ENCODE measurements at places on chromosomes 5 and 9.

GRCh38 chr9:72217306-72217842 lies 68.1 kb downstream of the GDA start:
- no peak for DNase-seq

DNA sequence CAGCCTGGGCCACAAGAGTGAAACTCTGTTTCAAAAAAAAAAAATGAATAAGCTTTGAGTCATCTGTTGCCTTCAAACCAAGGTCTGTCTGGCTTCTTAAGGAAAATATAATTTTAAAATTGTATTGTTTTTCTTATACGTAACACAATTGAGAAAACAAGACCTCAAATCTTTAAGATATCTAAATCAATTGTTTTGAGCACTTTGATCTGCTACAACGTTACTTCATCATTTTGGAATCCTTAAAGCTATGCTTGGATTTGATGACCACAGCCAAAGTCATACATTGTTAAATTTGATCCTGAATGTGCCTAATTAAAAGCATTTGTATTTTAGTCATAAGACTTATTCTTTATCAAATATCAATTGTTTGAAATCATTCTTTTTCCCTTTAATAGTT lies 37.7 kb upstream of the VCAN start:
- DNase-seq: no peak

- no peak for DNase-seq
These were observed 172.2 kb downstream of the ZSWIM6 start for GRCh38 chr5:61504143-61504770.

DNA sequence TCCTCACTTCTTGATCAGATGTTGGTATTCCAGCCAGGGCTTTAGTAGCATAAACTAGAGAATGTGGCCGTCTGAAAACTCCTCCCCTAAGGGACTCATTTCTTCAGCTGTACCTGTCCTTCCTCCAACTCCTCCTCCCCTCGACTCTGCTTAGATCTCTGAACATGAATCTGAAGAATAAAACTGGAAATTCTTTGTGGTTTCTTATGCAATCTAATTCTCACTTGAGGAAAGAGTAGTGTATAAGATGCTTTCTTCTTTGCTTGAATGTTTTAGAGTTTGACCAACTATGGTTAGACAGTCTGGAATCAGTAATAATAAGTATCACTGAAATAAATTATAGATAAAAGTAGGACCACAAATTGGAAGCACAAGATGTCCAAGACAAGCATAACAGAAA lies 128.5 kb downstream of the LRRC70 start:
- DNase-seq: no peak

DNA sequence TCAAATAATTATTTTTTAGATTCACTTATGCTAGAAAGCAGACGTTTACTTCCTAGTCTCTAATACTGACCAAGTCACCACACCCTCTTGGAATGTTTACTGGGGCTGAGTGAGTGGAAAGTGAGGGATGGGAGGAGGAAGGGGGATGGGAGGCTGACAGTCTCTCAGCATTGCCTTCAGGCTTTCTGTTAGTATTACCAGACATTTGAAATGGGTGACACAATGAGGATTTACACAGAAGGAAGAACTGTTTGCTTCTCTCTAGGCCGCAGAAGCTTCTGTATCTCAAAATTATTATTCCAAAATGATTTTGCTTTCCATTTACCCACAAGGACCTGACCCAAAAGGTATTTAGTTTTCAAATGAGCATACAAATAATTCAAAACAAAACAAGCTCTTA lies 232.8 kb upstream of the ZNF608 start:
- no peak for DNase-seq

DNA sequence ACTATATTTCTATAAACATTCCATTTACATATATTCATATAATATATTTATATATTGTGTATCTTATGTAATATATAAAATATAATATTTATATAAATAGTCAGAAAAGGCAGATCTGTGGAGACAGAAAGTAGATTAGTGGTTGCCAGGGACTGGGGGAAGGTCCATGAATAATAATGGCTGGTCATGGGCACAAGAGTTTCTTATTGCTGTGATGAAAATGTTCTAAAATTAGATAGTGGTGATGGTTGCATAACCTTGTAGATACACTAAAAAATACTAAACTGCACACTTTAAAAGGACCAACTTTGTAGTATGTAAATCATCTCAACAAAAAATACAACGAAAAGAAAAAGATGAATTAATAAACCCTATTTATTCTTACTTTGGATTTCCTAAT lies 47.3 kb downstream of the NUP155 start:
- no peak for DNase-seq

GRCh38 chr5:171934586-171934985 lies 71.9 kb downstream of the FBXW11 start:
- DNase-seq: no peak

DNA sequence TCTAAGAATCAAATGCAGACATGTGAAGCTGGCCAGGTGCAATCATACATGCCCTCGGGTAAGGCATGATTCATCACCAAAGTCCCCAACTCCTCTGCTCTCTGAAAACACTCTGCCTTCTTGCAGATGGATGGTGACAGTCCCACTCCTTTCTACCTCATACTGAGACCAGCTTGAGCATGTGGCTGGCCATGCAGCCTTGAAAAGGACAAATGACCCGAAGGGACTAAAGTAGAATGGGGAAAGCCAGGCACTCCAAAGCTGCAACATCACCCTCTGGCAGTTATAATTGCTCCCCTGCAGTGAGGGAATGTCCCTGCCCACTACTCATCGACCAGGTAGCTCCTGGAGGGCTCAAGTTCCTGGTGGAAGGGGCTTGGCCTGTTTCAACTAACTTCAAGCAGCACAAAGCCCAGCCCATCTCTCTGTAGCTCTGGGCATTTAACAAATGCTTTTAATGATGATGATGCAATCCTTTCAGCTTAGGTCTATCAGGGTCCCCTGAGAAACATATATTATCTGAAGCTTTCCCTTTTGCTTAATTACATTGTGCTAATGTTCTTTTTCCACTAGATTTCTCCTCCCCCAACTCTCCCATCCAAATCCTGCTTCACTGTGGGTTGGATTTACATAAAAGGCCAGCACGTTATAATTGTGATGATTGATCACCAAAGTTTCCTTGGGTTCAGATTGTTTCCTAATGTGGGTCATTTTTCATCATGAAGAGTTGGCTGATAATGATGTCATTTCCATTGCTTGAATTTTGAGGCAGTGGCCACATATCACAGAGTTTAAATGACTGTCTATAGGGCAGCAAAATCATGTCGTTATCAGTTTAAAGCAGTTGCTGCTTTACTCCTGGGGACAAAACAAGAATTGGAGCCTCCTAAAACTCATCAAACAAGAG lies 436.5 kb upstream of the SLC30A5 start:
- DNase-seq: no peak

- DNase-seq: no peak
These were observed 561.4 kb downstream of the CAAP1 start for GRCh38 chr9:26331223-26331622.

GRCh38 chr5:132055441-132055807 lies 5.0 kb upstream of the IL3 start:
- no peak for DNase-seq

- no peak for DNase-seq
These were observed 97.3 kb upstream of the GOLGA1 start for GRCh38 chr9:125038166-125038565.

DNA sequence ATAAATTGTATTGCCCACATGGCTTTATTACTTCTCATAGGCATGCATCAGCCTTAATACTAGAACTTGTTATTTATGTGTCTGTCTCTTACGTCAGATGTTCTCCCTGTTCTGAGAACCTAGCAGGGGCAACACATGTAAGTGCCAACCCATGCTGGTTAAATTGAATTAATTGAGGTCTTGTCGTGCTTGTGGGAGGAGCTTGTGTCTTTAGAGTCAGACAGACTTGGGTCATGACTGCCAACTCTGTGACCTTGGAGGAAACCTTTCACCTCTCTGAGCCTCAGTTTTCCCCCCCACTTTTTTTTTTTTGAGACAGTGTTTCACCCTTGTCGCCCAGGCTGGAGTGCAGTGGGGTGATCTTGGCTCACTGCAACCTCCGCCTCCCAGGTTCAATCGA lies 2.2 kb upstream of the MEGF9 start:
- DNase-seq: no peak

- no peak for DNase-seq
These were observed 28.4 kb downstream of the TIMD4 start for GRCh38 chr5:156934450-156935211.

GRCh38 chr5:150184006-150184405 lies 5.9 kb upstream of the SLC6A7 start:
- no peak for DNase-seq

DNA sequence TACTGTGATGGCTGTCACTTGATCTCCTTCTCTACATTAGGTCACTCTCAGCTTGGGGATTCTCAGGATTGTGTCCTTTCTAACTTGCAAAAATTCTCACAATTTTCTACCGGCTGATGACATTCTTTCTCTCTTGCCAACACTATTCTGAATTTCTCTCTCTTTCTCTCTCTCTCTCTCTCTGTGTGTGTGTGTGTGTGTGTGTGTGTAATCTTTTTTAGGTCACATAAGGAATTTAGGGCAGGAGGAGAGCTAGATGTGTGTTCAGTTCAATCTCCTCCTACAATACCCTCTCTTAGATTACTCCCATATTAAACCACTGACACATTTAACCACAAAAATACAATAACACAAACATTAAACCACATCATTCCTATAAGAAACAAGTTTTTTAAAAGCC lies 242.3 kb upstream of the NREP start:
- DNase-seq: no peak

- no peak for DNase-seq
These were observed 66.2 kb upstream of the CNTLN start for GRCh38 chr9:17068671-17069070.

GRCh38 chr5:31496301-31496700 lies 35.6 kb downstream of the DROSHA start:
- no peak for DNase-seq

- no peak for DNase-seq
These were observed 1937.1 kb upstream of the WWC1 start for GRCh38 chr5:166354332-166354731.

- no peak for DNase-seq
These were observed 45.6 kb downstream of the COMMD10 start for GRCh38 chr5:116130471-116130870.

DNA sequence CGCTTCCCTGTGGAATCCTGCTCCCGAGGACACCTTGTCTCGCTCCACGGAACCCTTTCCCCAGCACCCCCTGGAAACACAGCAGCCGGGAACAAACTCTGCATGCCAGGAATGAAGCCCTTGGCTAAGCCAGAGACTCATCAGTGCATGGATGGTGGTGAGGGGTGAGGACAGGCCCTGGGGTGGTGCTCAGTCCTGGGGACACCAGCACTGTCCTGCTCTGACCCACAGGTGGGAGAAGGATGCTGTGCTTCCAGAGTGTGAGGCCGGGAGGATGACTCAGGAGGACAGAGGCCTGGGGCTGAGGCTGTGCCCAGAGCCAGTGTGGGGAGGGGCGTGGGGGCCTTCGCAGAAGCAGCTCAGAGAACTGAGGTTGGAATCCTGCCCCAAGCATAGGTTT lies 11.2 kb upstream of the EGR1 start:
- DNase-seq: no peak

DNA sequence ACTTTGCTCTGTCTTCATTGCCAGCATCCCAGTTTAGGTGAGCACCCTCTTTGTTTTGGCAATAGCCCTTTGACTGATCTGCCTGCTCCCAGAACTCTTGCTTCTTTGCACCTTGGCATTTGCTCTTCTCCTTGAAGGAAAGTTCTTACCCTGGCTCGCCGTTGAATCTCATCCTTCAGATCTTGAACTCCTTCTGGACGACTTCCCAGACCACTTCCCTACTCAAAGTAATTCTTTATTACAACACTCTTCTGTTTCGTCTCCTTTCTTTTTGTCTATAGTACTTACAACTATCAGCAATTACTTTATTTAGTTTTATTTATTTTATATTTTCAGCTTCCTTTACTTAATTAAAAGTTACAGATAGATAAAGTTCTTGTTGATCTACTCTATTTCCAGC lies 1510.1 kb downstream of the MAT2B start:
- DNase-seq: no peak

GRCh38 chr5:132841305-132841704 lies 10.9 kb upstream of the SHROOM1 start:
- DNase-seq: no peak

DNA sequence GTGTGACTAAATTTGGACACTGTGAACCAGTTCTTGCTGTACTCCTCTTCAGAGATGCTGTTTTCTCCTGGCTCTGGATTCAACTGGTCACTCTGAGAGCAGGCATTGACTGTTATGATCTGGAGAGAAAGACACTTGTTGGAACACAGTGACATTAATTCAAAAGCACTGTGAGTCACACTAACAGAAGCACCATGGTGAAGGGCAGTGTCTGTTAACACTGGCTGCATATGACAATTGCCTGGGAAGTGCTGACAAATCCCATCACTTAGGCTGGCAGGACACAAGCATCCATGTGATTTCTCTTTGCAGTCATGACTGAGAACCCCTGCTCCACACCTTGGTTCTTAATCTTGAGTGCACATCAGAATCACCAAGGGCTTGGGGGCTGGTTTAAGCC lies 132.4 kb downstream of the TRPM6 start:
- DNase-seq: no peak

All from NCI-H1105 (cell line).